ENCODE measurements at places on chromosomes 1 and 21. TPM values are rescaled to one million over a fixed set of nuclear protein-coding genes. Genes with fewer than 3 reads are reported as not detected.

GRCh38 chr1:172086137-172086536, 244.8 kb downstream of the DNM3 start:
- no peak for DNase-seq

- DNase-seq = no peak
Measured at GRCh38 chr1:153348511-153349362, at the start of gene PGLYRP4. Gene PGLYRP4, minus strand, starts transcription at chr1:153348841. Its CDS starts 909 bp downstream, at chr1:153347932.

GRCh38 chr1:100354971-100355394, 2.7 kb downstream of the CDC14A start:
- no peak for DNase-seq

- no peak for DNase-seq
Measured at GRCh38 chr21:46455575-46456385, 2.9 kb upstream of the DIP2A start.

ELAPOR1 gene
- 0.28 TPM for total RNA-seq

Measured in Panc1 (cell line).